Stimulated activated CD8-positive, alpha-beta memory T cell treated with anti-CD3 and anti-CD28 coated beads, Interleukin-2, amount 100 ng/mL, for 48 hours (primary cell): ENCODE measurements at places on chromosomes 1 and 21.

DNA sequence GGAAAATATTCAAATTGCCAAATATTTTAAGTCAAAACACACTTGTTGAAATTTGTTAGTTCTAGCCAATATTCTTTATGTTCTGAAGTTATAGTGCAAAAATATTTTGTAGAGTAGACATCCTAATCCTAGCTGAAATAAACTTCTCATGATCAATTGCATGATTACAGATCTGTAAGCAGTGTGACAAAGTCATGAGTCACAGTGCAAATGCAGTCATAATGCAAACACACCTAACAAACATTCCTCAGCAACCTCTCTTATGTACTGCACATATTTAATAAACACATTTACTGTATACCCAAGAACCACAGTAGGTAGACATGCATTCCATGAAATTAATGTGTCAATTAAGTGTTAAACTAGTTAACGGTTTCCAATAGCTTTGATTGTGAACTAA lies 1857.4 kb downstream of the NCAM2 start:
- no peak for DNase-seq

DNA sequence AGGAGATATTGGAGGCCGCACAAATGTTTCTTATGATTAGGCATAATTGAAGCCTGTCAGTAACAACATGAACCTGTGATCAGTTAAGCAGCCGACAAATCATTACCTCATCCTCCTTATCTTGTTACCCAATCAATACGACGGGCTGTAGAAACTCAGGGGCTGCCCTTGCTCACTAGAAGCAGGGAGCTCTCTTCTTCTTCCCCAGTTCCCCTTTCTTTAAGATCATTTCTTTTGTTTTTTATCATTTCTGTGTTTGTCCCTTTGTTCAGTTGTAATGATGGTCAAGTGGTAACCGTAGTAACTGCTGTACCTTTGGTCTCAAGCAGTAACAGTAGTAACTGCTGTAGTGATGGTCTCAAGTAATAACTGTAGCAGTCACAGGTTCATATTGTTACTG lies 13.8 kb upstream of the FCGR2A start:
- DNase-seq: no peak

DNA sequence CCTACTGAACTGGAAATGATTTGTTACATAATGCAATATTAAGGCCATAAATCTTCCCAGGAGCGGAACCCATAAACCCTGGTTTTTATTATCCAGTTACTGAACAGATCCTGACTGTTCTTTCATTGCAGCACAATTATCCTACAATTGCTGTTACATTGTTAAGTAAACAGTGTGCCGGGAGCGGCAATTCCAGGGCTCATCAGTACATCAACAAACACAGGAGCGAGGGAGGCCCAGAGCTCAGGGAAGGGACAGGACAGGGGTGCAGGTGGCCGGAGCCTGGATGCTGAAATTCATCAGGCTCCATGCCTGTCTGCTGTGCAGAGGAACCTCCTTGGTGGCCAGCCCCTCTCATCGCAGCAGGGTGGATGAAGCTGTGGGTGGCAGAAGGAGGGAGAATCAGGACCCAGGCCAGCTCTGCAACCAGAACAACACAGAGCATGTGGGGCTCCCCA lies 544.7 kb downstream of the NPHP4 start:
- DNase-seq: no peak

GRCh38 chr1:53688381-53689102 lies 50.4 kb downstream of the GLIS1 start:
- no peak for DNase-seq

DNA sequence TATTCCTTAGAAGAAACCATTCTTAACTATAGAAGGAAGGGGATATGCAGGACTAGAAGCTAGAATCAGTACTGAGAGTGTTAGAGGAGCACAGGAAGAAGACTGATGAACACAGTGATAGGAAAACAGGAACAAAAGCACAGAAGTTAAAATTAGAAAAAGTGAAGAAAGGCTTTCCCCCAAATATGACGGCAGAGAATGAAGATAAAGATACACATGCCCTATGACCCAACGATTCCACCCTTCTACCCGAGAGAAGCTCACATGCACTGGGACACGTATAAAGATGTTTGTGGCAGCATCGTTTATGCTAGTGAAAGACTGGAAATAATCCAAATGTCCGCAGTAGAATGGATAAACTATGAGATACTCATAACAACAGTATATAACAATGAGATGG lies 74.2 kb downstream of the DTL start:
- DNase-seq: no peak

DNA sequence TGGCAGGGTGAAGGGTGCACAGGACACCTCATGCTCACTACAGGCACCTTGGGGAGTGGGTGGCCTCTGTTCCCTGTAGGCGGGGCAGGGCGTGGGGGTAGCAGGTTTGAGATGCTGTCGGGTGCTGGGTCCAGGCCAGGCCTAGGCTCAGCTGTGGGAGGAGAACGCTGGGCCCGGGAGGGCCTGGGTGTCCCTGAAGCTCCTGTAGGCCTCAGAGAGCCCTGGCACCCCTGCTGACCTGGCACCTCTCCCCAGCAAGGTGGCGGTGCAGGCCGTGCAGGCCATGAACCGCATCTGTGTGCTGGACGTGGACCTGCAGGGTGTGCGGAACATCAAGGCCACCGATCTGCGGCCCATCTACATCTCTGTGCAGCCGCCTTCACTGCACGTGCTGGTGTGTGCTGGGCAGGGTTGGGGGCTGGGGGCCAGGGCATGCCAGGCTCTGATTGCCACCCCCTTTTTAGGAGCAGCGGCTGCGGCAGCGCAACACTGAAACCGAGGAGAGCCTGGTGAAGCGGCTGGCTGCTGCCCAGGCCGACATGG lies 2.5 kb upstream of the GJC2 start:
- no peak for DNase-seq
